GM12892 (cell line): ENCODE measurements at places on chromosomes 5 and 9.

GRCh38 chr5:109239456-109239855 lies 170.3 kb downstream of the PJA2 start:
- DNase-seq = no peak

DNA sequence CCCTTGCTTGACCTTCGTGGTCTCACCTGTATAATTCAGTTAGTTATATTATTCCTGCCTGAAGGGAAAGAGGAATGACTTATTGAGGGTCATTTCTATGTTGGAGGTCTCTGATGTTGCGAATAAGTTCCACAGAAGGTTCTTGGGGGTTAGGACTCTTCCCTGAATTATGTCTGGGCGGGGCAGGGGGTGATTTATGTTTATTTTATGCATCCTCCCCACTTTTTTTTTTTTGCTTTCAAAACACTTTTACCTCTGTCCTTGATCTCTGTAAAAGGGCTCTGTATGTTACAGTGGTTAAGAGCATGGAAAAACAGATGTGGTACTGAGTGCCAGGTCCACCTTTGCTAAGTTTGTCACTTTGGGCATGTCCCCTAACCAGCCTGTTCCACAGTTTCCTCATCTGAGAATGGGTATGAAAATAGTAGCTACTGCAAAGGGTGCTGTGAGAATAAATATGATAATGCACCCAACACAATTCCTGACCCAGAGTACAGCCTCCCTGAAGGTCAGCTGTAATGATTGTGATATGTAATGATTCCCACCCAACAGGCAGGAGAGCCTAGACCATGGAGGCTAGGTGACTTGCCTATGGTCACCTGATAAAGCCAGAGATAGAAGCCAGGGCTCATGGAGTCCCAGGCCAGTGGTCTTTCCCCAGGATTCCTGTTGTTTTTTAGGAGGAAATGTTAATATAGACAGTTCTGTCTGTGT lies 54.8 kb downstream of the SLC22A5 start:
- no peak for DNase-seq

DNA sequence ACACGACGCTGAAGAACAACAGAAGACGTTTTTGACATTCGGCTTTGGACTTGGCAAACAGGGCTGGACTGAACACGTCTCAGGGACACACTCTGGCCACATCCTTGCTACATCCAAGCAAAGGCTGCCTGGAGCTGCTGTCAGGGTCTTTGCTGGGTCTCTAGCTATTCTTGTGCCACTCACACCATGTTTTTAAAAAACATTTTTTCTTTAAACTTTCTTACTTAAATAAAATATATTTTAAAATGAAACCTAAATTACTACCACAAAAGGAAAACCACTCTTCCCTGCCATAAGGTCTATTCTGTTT lies 128.3 kb upstream of the PHYKPL start:
- DNase-seq = no peak

- no peak for DNase-seq
Measured at GRCh38 chr9:75937521-75938258, 47.2 kb downstream of the PCSK5 start.

DNA sequence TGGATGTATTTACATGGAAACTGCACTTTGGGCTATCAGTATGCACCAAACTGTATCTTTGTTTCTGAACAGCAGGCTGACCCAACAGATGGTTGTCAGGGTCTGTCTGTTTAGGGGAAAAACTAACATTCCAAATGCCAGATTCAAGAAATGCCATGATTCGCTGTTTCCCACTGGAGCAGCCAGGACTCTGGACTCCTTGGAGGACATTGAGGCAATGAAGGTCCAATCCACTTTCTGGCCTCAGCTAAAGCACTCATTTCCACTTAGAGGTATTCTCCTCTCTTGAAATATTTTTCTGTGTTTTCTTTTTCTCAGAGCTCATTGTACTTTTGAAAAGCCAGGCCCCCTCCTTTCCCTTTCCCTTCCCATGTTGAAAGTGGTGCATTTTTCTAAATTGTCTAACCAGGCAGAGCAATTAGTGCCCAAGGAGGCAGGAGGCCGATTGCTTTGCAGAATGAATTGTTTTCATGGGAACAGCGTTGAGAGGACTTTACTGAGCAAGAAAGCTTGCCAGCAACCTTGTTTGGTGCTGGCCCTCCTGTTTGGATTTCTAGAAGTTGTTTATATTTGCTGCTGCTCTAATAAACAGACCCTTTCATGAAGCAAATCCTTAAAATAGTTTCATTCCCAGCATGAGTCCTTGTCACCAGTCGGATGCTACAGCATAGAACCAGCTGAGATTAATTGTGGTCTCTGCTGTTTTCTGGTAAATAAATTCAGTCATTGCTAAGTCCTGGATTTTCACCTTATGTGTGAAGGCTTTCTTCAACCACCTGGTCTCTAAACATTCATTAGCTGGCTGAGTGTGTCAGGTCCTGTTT lies 132.8 kb upstream of the TAF11L2 start:
- DNase-seq = no peak

DNA sequence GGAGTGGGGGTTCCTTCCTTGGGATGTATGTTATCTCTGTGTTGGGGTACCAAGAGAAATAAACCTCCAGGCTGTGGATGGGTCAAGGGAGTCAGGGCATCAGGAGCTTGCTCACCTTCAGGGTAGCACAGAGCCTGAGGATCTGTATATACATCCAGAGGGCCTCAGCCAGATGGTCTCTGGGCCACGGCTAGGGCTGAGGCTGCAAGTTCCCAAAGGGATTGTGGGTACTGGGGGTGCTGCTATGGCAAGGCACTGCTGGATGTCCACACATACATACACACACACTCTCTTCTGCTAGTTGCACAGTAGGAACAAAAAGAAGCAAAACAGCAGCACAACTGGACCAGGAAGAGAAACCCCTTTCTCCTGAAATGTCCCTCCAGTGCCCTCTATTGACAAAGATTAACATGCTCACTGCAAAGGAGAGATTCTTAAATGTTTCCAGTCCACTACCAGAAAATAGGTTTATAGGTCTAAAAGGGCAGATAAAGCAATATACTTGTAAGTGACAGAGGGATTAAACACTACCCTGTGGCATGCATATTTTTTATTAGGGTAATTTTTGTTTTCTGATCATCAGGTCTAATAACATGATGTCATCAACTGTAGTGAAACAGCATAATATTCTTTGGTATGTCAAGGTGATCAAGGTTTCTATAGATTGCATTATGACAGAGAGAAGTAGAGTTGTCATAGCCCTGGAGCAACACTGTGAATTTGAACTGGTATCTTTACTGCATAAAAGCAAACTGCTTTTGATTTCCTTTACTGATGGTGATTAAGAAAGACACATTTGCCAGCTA lies 56.3 kb upstream of the KCNN2 start:
- DNase-seq = no peak

DNA sequence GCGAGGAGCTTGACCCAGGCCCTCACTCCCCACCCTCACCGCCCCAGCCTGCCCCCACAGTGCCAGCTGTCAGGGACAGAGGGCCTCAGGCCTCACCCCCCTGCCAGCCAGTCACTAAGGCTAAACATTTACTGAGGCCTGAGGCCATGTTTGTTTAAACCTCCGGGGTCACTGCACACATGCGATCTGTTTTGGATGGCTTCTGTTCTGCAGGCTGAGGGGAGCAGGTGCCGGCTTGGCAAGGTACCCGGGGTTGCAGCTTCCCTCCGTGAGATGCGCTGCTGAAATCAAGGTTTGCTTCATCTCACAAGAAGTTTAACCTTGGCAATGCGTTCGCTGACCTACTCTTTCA lies 103.3 kb upstream of the BOD1 start:
- no peak for DNase-seq

- no peak for DNase-seq
Measured at GRCh38 chr5:173762045-173762444, 126.1 kb upstream of the CPEB4 start.

DNA sequence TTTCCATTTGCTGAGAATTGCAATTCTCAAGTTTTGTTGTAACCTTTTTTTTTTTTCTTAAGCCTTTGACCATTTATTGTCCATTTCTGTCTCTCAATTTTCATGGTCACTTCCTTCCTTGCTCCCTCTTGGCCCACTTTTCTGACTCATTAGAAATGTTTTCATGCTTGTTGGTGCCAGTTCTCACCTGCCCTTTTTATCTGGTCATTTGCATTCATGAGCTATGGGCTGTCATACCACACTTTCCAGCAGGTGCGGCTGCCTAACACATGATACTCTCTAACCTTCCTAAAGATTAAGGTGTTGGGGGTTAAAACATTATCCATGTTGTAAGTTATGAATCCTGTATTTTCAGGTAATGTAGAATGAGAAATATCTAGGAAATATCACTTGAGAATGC lies 150.5 kb upstream of the TLX3 start:
- no peak for DNase-seq

DNA sequence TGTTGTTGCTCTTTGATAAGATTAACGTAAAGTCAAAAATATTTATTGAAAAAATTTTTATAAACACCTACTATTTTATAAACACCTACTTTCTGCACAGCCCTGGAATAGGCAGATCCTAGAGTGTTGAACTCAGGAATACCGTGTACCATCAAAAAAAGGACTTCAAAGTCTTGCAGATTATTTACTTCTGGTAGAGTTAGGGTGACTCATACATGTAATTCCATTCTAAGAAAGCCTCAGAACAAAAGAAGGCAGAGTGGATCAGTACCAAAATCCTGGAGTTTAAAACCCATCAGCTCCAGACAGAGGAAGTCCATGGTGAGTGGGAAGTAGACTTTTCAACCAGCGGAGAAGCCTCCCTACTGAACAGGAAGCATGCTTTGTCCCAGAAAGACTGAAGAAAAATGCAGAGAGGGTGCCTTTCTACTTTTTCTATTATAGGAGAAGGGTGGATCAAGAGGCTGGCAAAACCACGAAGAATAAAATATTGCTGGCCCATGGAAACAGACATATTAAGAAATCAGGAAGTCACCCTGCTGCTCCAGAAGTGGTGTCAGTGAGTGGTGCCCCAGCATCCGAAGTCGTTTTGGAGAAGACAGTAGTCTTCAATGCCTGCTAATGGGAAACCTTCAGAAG lies 45.1 kb upstream of the DAB2 start:
- DNase-seq = no peak

DNA sequence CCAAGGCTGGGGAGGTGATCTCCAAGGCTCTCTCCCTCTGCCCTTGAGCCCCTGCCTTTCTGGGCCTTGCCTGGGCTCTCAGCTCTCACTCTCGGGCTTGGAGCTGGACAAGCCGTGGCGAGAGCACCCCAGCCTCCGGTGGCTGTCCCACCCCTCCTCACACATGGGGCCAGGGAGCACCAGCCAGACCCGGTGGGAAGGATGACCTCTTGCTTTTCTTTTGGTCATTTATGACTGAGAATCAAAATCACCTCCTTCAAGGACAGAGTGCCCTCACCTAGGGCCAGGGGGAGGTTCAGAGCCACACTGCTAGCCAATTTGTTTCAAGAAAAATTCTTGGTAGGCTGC lies 14.1 kb downstream of the TCF7 start:
- DNase-seq = no peak

- no peak for DNase-seq
Measured at GRCh38 chr5:140992828-140993227, 26.6 kb downstream of the PCDHAC2 start.

GRCh38 chr9:135600296-135600817 lies 38.8 kb downstream of the PAEP start:
- DNase-seq = no peak
